Activated CD4-positive, alpha-beta T cell treated with anti-CD3 and anti-CD28 coated beads, Interleukin-2, amount 50 U/mL, for 1 hour (primary cell): ENCODE measurements at places on chromosomes 6 and 20.

DNA sequence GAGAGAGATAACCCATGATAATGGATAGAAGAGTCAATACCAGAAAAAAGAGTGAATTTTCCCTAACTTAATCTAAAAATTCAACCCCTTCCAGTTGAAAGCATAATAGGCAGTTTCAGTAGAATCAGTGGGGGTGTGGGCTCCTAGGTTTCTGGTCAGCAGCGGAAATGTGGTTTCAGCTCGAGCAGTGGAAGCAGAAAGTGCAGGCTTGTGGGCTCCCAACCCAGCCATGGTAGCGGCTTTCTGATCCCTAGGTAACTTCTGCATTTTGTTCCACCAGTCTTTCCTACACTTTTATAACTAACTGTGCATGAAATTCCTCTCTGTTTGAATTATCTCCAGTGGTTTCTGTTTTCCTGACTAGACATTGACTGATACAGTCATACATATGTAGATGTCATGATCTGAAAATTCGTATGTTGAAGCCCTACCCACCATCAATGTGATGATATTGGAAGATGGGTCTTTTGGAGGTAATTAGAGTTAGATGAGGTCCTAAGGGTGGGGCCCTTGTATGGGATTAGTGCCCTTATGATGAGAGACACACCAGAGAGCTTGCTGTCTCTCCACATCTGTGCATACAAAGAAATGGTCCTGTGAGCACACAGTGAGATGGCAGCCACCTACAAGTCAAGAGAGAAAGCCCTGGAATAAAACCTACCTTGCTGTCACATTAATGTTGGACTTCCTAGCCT, 6.5 kb upstream of the DDO start:
- DNase-seq = no peak

- DNase-seq = no peak
Observed at GRCh38 chr20:19712721-19713260, 45.3 kb upstream of the RIN2 start.

- no peak for DNase-seq
Observed at GRCh38 chr6:103870970-103871369, 988.7 kb downstream of the HACE1 start.

- no peak for DNase-seq
Observed at GRCh38 chr6:49513153-49513989, 13.6 kb downstream of the GLYATL3 start.

DNA sequence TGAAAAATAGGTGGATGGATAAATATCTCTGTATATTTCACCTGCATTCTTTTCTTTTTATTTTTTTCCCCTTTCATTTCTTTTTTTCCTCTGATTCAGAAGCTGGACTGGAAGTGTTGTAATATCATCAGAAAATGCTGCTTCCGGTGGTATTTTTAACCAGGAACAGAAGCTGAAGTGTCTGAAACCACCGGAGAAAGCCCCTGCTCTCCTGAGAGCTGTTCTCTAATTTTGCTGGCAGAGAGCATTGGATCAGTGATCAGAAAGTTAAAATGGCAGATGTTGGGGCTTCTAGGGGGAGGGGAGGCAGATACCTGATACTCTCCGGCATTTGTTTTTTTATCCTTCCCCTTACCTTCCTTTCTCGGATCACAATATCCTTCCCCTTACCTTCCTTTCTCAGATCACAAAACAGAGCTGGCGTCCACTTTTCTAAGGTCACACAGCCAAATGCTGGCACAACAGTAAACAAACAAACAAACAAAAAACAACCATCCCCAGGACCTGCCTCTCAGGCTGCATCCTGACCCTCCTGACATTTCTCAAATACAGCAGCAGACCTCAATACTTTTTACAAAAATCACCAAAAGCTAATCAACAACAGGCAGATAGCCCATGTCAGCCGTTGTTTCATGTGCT, 143.2 kb upstream of the ZNF217 start:
- no peak for DNase-seq

DNA sequence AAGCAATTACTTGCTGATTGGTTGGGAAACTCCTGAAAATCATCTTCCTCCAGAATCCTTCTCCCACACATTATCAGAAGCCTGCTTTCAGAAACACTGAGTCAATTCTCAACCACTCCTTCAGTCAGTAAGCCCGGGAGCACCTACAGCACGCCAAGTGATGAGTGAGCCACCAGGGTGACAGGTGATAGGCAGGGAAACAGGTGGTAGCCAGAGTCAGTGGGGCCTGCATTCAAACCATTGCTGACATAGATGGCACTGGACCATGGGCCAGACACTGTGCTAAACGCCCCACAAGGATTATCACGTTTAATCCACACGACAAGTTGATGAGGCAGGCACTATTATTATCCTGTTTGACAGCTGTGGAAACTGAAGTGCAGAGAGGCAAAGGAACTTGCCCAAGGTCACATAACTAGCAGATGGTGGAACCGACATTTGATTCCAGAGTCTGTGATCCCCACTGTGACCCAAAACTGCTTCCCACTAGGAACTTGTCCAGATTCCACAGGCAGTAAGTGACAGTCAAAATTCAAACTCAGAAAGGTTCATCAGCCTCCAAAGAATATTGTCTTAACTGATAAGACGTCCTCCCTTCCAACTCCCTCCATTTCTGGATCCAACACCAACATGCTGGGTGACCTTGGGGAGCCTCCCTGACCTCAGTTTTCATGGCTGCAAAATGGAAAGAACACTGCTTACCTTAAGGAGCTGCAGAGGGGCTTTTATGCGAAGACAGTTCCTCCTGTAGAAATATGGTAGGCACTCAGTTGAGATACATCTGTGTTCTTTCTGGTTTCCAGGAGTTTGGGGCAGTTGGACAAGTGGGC, 23.9 kb upstream of the TOP1 start:
- no peak for DNase-seq

DNA sequence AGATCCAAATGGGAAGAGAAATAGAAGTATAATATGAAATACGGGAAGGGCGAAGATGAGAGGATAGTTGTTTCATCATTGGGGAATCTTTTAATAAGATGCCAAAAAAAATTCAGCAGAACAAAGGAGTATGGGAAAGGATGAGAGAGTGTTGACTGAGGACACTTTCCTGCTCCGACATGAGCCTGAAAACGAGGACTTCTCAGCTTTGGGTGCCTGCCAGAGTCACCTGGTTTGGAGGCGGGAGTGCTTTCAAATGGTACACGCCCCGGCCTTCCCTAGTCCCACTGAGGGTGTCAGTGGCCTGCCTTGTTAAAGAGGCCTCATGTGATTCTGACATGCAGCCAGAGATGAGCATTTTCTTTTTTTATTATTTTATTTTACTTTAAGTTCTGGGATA, 250.9 kb downstream of the ANKRD60 start:
- DNase-seq = no peak

- DNase-seq = no peak
Observed at GRCh38 chr6:1487239-1487638, 97.9 kb downstream of the FOXF2 start.

DNA sequence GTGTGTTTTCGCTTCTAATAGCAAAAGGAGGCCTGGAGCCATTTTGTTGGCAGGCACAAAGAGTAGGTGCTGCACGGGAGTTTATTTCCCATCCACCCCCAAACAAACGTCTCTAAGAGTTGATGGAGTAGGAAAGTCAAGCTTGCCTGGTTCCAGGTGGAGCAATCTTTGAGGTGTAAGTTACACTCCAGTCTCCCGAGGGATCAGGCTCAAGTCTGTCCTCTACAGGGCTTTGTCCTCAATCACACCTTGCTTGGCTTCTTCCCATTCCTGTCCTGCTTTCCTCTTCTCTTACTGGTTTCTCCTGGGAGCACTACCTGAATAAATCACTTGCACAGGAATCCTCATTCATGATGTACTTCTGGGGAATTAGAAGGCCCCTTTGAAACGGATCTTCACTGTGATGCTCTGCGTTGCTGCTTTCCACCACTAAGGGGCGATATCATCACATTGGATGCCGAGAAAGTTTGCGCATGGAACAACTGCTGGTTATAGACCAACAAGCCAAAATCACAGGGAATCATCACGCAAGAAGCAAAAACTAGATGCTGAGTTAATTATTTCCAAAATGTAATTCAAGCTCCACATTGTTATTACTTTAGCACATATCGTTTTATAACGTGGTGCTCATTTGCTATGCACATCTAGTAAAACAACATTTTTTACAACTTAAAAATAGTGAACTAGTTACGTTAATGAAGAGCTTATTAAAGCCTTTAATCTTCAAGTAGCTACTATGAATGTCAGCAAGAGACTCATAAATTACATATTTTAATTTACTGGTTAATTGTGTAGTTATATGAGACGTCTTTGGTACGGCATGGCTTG, 156.8 kb downstream of the DNAH8 start:
- peak; percentile 66 for DNase-seq

DNA sequence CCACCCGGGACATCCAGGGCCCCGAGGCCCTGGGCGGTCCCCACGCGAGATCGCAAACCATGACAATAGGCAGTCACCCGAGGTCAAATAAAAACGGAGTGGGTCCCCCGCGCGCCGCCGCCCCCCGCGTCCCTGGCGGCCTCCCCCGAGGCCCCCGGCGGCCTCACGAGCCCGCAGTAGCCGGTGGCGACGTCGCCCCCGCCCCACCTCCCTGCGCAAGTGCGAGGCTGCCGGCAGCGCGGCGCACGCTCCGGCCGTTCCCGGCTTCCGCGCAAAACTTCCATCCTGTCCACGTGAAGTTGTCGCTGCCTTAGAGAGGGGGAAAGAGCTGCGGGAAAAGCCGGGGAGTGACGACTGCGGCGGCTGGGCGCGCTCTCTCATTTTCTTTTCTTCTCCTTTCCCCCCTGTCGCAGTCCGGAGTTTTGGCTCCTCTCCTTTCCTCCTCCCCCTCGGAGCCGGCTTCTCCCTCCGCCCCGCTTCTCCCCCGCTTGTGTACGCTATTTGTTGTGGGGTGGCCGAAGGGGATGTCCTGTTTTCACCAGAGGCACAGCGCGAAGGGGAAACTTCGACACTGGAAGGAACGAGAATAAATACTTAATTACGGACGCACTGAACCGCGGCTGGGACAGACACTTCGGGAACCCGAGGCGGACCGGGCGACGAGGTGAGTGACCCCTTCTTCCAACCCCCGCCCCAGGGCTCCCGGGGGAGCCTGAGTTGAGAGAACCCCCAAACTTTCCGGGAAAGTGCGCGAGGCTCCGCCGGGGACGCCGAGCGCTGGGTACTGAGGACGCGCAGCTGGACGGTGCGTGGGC, at the start of gene EYA4:
TSS of gene EYA4 (plus strand) at position 272 of the 815 bp plus-strand sequence. CDS start 33,424 bp downstream, outside the sequence.
- DNase-seq = no peak

- no peak for DNase-seq
Observed at GRCh38 chr6:125748406-125749172, 843 bp upstream of the HEY2 start.

DNA sequence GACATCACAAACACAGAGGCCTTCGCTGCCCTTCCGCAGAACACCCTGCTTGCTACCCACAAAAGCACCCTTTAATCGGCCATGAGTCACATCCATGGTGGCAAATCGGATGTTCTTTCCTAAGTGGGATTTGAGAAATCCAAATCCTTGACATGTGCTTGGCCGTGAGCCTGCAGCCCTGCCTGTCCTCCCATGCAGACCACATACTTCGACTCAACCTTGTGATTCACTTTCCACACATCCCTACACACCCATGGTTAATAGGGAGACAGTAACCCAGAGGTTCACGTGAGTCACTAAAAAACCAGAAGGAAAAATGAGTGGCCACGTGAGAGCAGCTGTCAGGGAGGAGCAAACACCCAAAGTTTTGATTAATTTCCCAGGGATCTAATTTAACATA, 19.4 kb downstream of the RAMACL start:
- no peak for DNase-seq
